ENCODE measurements at places on chromosomes 5 and 9.

DNA sequence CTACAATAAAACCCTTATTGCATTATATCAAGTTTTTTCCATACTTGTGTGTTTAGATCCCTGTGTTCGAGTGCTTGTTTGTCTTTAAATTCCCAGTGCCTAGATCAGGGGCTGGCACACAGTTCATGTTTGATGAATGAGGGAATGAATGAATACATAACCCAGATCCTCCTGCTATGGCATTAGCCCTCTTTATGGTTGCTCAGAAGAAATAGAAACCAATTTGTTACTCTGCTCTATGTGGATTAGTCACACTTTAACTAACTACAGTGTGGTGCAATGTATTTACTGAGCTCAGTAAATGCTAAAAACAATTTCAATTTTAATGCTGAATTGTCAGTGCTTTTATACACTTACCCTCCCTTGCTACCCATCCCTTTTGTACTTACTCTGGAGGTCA, 16.4 kb upstream of the GALNT10 start:
- no peak for DNase-seq

- DNase-seq: no peak
Measured at GRCh38 chr5:126587551-126588390, 7.2 kb downstream of the ALDH7A1 start.

DNA sequence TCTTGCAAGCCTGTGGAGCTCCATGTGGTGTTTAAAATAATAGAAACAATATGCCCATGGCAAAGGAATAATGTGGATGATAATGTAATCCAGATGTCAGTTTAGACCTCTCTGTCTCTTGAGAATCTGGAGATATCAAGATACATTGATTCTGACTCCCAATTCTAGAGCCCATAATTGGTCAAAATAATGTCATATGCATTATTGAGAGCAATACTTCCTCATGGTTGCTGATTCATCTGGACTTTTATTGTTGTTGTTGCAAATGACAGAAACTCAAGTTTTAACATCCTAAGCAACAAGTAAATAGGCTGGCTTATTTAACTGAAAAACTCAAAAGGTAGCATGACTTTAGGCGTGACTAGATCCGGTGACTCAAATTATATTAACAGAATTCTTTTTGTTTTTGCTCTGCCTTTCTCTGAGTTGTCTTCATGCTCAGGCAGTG, 152.1 kb downstream of the PCSK1 start:
- DNase-seq: no peak

DNA sequence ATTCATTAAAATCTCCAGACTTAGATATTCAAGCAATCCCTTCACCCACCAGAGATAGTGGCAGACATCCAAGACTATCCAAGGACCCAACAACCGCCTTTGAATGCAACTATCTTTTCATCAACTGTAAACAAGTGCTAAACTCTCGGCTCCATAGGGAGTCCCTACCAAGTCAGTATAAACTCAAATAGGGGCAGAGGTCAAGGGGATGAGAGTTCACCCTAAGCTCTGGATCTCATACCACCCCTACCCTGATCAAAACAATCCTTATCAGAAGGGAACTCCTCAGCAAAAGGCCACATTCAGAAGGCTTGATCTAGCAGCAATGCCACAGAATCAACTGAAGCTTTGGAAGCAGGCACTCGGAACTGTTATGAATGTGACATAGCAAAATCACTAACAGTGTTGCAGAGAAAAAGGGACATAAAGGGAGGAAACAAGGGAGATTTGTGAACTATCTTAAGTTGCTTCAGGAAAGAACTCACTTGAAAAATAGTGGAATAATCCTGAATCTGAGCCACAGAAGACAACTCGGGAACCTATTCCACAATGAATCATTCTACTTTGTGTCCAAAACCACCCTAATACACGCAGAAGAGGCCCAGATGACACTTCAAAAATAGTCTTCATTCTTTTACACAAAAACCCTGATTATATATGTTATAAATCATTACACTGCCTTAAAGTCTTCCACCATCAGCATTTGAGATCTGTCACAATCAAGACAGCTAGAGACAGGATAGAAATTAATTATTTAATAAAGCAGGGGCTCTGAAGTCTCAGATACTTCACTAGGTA, 49.8 kb downstream of the NR6A1 start:
- DNase-seq: no peak

DNA sequence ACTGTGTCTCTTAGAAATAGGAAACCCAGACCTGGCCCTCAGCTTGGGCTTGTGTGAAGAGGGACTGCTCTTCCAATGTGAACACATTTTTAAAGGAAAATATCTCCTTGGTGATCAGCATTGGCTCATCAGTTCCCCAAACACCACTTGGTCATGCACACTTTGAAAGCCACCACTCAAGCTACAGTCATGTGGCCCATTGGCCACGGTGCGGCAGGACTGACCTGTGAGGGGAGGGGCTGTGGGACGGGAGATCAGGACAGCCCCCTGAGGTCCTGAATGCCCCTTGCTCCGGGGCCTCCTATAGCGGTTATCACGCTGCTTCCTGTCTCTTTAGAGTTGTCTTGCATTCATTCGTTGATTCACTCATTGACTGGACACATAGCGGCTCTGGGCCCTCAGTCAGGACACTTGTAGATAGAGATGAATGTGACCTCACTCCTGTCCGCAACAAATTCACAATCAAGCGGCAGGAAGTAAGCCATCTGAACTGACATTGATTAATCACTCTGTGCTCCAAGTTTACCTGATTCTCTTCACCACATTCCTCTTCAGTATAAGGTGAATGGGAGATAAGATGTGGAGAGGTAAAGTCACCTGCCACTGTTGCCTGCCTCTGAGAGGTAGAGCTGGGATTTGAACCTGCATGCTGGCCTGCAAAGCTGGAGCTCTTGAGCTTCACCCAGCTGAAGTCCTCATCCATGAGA, 73.1 kb downstream of the COL15A1 start:
- DNase-seq: no peak

- DNase-seq: no peak
Measured at GRCh38 chr5:174109698-174110260, 64.3 kb downstream of the NSG2 start.
